Activated CD8-positive, alpha-beta memory T cell treated with anti-CD3 and anti-CD28 coated beads, Interleukin-2, amount 10 ng/mL, durations not matched to agents 7 days and 5 days (primary cell): ENCODE measurements at places on chromosomes 7 and 10. TPM values are rescaled to one million over a fixed set of nuclear protein-coding genes. Genes with fewer than 3 reads are reported as not detected.
A peak's percentile ranks its signal among the peaks of the same experiment; 100 is the strongest.

GRCh38 chr10:93463723-93464476, 18.2 kb downstream of the MYOF start:
- peaks cover 22% of the 10 kb centered on the region for H3K4me1 ChIP-seq
- H3K27me3 ChIP-seq, result no peaks in the 10 kb centered on the region
- H3K4me3 ChIP-seq, result no peak overlapping the region
- peaks cover 5% of the 10 kb centered on the region for H3K36me3 ChIP-seq

GRCh38 chr10:102153093-102153620, 968 bp downstream of the NOLC1 start:
- peak overlapping the region; percentile 90 for H3K27ac ChIP-seq
- peaks cover 56% of the 10 kb centered on the region for H3K36me3 ChIP-seq
- DNase-seq, result no peak
- no peaks in the 10 kb centered on the region for H3K27me3 ChIP-seq
- H3K4me3 ChIP-seq, result peak overlapping the region; percentile 96

DNA sequence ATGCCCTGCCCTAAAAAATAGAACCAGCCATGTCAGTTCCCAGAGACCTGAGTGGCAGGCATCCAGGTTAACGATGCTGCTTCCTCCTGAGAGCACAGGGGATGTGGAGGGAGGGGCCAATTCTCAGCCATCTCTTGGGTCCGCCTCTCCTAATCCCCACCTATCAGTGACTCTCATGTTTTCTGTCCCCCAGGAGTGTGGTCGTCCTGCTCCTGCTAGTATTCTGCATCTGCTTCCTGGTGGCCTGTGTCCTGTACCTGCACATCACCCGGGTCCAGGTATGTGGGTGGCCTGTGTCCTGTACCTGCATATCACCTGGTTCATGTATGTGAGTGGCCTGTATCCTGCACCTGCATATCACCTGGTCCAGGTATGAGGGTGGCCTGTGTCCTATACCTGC, 105.3 kb downstream of the ADCY1 start:
- H3K4me3 ChIP-seq, result no peak overlapping the region
- H3K4me1 ChIP-seq, result no peaks in the 10 kb centered on the region
- H3K36me3 ChIP-seq, result no peaks in the 10 kb centered on the region
- H3K27ac ChIP-seq, result no peak overlapping the region
- DNase-seq, result no peak

DNA sequence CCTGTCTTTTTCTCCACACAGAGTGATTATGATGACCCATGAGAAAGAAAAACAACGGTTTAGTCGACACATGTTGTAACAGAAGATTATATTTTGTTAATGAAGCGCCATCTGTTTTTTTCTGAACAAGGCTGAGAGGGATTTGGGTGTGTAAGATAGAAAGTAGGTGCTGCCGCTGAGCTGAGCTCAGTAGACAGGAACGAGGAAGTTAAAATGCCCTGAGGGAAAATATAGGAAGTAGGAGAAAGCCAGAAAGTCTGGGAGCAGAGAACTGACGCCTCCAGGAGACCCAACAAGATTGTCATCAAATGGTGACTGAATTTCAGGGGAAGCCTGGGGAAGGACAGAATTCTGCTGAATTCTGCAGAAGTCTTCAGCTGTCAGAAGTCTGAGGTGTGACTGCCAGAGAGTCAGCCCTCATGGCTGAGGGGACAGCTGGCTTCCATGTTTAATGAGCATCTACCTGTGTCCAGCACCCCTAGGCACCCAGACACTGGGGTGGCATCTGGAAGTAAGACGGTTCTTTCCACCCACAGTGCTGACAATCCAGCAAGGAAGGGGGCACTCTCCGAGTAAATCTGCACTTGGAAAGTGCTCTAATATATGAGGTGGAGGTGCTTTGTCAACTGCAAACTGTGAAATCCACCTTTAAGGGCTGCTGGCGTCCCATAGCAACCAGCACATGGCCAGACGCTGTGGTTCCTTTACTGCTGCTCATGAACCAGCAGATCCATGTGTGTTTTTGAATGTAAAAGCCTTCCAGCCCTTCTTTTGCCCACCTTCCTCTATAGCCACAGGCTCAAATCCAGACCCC, 12.5 kb upstream of the TSPAN15 start:
- no peak overlapping the region for H3K4me3 ChIP-seq
- no peaks in the 10 kb centered on the region for H3K4me1 ChIP-seq
- H3K27ac ChIP-seq, result no peak overlapping the region
- H3K27me3 ChIP-seq, result peaks cover 36% of the 10 kb centered on the region

GRCh38 chr7:832167-832967, at the start of gene SUN1:
Gene SUN1 (plus strand): TSS chr7:832476. CDS start chr7:832525, 49 bp downstream.
- peak; percentile 76 for DNase-seq
- H3K4me1 ChIP-seq, result peaks cover 29% of the 10 kb centered on the region
- H3K27ac ChIP-seq, result peak within 1 kb of the TSS; percentile 85
- no peaks in the 10 kb centered on the region for H3K27me3 ChIP-seq
- H3K36me3 ChIP-seq, result peaks cover 5% of the 10 kb centered on the region

Gene JAZF1
- 2.8 TPM for total RNA-seq

- no peak for DNase-seq
- no peak overlapping the region for H3K27ac ChIP-seq
- H3K4me1 ChIP-seq, result peaks cover 6% of the 10 kb centered on the region
- H3K4me3 ChIP-seq, result no peak overlapping the region
Observed at GRCh38 chr10:101308051-101308450, 45.9 kb upstream of the BTRC start.

Gene CTAGE8
- total RNA-seq, result not detected

DNA sequence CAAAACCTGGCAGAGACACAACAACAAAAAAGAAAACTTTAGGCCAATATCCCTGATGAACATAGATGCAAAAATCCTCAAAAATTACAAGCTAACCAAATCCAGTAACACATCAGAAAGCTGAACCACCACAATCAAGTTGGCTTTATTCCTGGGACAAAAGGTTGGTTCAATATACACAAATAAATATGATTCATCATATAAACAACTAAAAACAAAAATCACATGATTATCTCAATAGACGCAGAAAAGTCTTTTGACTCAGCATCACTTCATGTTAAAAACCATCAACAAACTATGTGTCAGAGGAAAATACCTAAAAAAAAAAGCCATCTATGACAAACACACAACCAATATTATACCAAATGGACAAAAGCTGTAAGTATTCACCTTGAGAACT, 283.5 kb downstream of the THSD7A start:
- no peak overlapping the region for H3K27ac ChIP-seq
- no peak overlapping the region for H3K4me3 ChIP-seq
- no peaks in the 10 kb centered on the region for H3K36me3 ChIP-seq
- no peaks in the 10 kb centered on the region for H3K4me1 ChIP-seq

DNA sequence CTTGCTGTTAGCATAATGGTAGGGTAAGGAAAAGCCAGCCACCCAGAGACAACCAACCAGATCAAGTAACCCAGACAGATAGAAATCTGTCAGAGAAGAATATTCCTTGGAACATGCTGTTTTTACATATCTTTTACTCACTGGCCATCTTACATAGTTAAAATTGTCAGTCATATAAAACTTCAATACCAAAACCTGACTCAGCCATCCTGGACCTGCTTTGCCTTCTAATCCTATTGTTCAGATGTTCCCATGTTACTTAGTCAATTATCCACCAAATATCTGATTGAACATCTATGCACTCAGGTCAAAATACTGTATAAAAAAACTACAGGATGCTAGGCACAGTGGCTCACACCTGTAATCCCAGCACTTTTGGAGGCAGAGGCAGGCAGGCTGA, 466.5 kb upstream of the NRP1 start:
- H3K27ac ChIP-seq, result no peak overlapping the region
- no peak overlapping the region for H3K4me3 ChIP-seq
- DNase-seq, result no peak
- H3K36me3 ChIP-seq, result no peaks in the 10 kb centered on the region
- no peaks in the 10 kb centered on the region for H3K4me1 ChIP-seq
- H3K27me3 ChIP-seq, result no peaks in the 10 kb centered on the region

GRCh38 chr10:132611986-132612385, 74.4 kb downstream of the INPP5A start:
- no peak for DNase-seq
- no peak overlapping the region for H3K27ac ChIP-seq
- peaks cover 3% of the 10 kb centered on the region for H3K36me3 ChIP-seq

Gene IQUB
- total RNA-seq, result not detected

DNA sequence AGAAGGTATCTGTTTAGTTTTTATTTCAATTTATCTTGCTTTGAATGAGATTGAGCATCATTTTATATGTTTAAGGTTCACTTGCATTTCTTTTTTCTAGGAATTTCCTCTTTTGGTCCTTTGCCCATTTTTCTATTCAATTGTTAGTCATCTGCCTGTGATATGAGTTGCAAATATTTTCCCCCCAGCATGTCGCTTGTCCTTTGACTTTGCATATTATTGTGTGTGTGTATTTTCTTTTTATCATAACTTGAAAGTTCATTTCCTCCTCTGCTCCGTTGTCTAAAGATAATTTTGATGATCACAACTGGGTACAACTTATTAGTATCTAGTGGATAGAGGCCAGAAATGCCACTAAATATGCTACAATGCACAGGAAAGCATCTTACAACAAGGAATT, 132.7 kb upstream of the MDFIC start:
- DNase-seq, result no peak
- H3K36me3 ChIP-seq, result peaks cover 3% of the 10 kb centered on the region
- H3K4me1 ChIP-seq, result peaks cover 32% of the 10 kb centered on the region

Gene SLC18A2
- not detected for total RNA-seq

DNA sequence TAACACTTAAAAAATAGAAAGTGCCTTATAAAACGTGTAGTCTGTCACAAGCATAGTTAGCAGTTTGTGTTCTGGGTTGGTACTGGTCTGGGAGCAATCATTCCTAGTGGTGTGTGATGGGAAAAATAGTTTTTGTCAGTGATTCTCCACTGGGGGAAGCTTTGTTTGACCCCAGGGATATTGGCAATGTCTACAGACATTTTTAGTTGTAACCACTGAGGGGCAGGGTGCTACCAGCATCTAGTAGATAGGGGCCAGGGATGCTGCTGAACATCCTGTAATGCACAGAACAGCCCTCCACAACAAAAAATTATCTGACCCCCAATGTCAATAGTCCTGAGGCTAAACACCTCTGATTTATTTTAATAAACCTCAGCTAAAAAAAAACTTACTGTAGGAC, 51.6 kb upstream of the CREB5 start:
- H3K4me1 ChIP-seq, result no peaks in the 10 kb centered on the region
- no peak for DNase-seq
- H3K4me3 ChIP-seq, result no peak overlapping the region
- H3K36me3 ChIP-seq, result no peaks in the 10 kb centered on the region
- peaks cover 10% of the 10 kb centered on the region for H3K27me3 ChIP-seq
- H3K27ac ChIP-seq, result no peak overlapping the region

Gene ANKRD2
- 0.26 TPM for total RNA-seq

GRCh38 chr10:60757420-60757895, 20.8 kb upstream of the CDK1 start:
- no peaks in the 10 kb centered on the region for H3K36me3 ChIP-seq
- no peak for DNase-seq
- H3K27ac ChIP-seq, result no peak overlapping the region
- no peaks in the 10 kb centered on the region for H3K4me1 ChIP-seq

- DNase-seq, result no peak
- H3K4me3 ChIP-seq, result no peak overlapping the region
- H3K4me1 ChIP-seq, result peaks cover 10% of the 10 kb centered on the region
- no peaks in the 10 kb centered on the region for H3K27me3 ChIP-seq
- no peaks in the 10 kb centered on the region for H3K36me3 ChIP-seq
Observed at GRCh38 chr7:17774248-17774647, 166.0 kb downstream of the SNX13 start.

Gene GRM3
- total RNA-seq, result not detected

Gene COL17A1
- not detected for total RNA-seq

Gene SUN3
- not detected for total RNA-seq

DNA sequence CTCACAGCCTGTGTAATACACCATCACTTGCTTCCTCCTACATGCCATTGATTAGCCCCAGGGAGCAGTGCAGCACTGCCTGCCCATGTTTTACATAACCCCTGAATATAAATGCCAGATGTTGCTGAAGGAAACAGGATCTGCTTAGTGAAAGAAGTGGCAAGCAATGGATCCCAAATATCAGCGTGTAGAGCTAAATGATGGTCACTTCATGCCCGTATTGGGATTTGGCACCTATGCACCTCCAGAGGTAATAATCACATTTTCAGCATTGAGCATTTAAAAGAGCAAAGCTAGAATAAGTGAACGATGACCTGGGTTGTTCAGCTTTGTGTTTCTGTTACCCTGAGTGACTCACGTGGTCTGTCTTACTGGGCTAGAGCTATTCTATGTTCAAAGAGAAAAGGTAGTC, at the start of gene AKR1C4:
AKR1C4 (plus strand) TSS at position 136 of the 412 bp plus-strand sequence; CDS start at position 167, 31 bp downstream.
- H3K36me3 ChIP-seq, result no peaks in the 10 kb centered on the region
- H3K4me3 ChIP-seq, result no peak within 1 kb of the TSS
- H3K27me3 ChIP-seq, result no peaks in the 10 kb centered on the region
- DNase-seq, result no peak

GRCh38 chr7:135792363-135792668, 43.7 kb upstream of the FAM180A start:
- H3K27me3 ChIP-seq, result peaks cover 23% of the 10 kb centered on the region
- H3K4me3 ChIP-seq, result no peak overlapping the region
- DNase-seq, result no peak

Gene CACNB2
- total RNA-seq, result not detected

DNA sequence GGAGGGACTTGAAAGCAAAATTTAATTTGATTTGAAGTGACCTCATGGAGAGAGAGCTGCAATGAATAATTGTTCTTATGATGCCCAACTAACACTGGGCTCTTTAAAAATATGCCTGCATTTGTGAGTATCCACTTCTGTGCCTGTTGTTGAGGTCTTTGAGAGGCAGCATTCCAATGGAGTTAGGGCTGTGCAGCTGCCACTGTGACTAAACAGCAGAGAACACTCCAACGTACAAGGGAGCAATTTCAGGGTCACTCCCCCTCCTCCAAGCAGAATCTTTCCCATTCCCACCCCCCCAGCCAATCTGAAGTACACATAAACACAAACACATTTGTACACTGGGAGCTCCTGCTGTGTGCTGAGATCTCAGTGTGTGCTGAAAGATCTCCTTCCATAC, 28.0 kb upstream of the GSAP start:
- no peaks in the 10 kb centered on the region for H3K27me3 ChIP-seq
- DNase-seq, result no peak
- peaks cover 5% of the 10 kb centered on the region for H3K4me1 ChIP-seq
- no peaks in the 10 kb centered on the region for H3K36me3 ChIP-seq

DNA sequence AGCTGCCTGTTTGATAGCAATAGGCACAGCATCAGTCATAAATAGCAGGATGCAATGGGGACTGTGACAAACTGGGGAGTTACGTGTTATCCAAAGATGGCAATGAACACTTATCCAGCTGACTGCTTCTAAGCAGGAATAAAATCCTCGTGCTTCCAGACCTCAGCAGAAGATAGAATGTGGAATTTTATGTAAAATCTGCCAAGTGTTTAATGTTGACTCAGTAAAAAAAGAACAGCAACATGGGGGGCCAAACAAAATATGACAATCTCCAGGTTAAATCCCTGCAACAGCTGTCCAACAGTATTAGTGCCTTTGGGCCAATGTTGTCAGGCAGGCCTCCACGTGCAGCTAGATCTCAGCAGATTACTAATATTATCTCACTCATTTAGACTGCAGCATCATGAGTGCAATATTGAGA, 127.3 kb downstream of the SEMA3C start:
- no peak for DNase-seq
- H3K27ac ChIP-seq, result no peak overlapping the region
- no peak overlapping the region for H3K4me3 ChIP-seq

Gene HOXA3
- not detected for total RNA-seq

Gene FKBP6
- total RNA-seq, result not detected
